ENCODE measurements at places on chromosomes 7 and 10. TPM values are rescaled to one million over a fixed set of nuclear protein-coding genes. Genes with fewer than 3 reads are reported as not detected.

LIPJ gene
- not detected for total RNA-seq

DNA sequence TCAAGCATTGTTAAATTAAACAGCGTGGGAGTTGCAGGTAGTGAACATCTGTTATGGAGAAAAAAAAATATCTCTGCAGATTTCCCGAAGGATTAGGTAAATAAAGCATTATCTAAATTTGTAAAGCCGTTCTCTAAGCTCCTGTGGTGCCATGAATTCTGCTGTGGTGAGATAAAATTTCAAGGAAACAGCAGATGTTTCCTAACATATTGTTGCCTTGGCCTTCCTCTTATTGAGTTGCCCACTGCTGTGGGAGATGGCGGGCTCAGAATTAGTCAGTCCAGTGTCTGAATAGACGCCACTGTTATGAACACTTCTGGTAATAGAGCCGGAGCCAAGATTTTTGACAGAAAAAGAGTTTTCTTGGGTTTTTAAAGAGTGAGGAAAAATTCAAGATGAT is 82.6 kb upstream of the ELMO1 start:
- DNase-seq: no peak

GRCh38 chr10:58385784-58386112 is 538 bp downstream of the TFAM start:
- peak; percentile 29 for DNase-seq

DNA sequence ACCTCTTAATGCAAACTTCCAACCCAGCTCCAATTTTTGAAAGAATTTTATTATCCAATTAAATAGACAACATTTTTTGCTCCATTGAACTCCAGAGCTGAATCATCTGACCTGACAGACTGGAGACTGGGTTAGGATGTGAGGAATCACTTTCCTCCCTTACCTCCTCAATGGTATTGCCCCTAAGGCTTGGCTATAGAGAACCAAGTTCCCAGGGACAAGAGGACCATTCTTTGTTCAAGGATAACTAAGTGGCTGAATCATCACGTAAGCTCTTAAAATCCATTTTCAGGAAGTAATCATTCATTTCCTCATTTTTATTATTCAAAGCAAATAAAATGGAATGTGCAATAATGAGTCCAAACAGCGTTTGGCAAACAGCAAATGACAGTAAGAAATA is 335.1 kb downstream of the GATA3 start:
- no peak for DNase-seq

DNA sequence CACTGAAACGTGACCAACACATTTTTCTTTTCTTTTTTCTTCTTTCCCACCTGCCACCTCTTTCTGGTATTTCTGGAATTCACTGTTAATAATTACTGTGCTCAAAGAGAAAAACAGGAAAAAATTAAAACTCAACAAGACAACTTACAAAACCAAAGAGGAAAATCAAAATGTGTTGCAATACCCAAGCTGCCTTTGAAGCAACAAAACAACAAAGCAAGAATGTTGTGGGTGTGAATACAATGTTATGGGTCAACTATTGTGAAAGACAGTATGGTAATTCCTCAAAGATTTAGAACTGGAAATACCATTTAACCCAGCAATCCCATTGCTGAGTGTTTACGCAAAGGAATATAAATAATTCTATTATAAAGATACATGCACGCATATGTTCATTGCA is 415.1 kb downstream of the GFRA1 start:
- no peak for DNase-seq

GRCh38 chr10:75858339-75858738 is 426.9 kb downstream of the LRMDA start:
- no peak for DNase-seq

AQP1 gene
- total RNA-seq: 323 TPM

DNA sequence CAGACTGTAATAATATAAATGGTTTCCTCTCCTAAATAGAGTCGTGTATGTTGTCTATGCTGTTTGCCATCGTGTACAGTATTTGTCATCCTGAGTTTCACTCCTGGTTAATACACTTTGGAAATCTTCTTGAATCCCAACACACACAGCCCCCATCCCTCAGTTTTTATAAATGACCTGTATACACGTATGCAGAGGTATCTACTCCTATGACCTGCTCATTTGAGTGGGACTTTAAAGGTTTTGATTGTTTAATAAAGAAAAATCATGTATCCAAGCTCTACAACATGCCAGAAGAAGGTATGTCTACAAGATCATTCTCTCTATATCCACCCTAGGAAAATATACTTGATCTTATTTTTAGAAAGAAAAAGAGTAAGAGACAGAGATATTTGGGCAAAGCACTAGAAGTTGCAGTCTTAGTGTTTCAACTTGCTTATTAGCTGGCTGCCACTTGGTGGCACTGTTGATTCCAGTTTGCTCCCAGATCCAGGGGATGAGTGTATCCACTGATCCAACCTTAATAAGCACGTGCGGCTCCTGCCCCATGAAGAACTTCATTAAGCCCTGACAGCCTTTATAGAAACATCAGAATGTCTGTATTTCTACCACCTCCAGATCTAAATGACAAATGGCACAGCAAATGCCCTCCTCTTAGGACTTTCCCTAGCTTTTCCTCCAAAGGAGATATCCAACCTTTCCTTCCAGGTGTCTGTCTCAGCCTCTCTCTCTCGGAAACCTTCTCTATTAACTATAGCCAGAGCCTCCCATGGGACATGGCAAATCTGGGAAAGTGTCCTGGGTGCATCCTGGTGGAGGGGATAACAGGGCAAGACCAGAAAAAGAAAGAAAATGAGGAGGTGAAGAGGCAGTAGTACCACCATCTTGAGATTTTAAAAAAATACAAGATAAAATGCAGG is 181.6 kb upstream of the NEBL start:
- peak; percentile 63 for DNase-seq

DNA sequence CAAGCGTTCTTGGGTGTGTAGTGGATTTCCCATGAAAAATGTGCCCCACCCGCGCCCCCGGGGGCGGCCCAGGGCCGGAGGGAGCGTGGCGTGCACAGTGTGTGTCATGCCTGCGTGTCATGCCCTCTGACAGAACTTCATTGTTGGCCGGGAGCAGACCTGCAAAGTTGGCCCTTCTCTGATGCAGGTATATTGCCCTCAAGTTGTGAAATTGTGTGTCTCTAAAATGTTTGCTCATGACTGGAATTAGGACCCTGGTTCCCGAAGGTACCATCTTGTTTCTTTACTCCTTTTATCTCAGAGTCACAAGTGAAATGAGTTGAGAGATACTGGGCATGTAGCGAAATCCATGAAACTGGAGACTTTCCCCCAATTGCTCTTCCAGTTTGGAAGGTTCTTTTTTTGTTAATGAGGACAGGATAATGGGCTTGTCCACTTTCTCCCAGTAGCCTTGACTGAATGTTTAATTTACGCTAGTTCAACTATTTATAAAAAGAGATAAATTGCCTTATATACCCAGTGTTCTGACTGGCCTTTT is 26.2 kb downstream of the ADK start:
- peak; percentile 41 for DNase-seq

GRCh38 chr7:83365746-83366145 is 203.1 kb upstream of the PCLO start:
- DNase-seq: no peak

DNA sequence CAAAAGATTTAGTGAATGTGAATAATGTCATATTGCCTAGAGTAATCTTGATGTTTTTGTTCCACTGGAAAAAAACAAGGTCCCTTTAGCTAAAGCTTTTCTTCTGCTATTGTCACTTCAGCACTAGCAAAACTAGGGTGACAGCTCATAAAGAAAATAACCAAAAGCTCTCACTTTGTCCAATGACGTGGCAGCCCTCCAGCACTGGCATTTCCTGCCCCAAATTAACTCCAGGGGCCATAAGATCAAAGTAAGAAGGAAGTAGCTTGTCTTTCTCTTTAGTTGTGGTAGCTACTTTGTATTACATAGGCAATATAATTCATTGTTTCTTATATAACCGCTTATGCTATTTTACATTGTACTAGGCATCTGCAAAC is 47.3 kb downstream of the LRRN3 start:
- DNase-seq: peak; percentile 50

EPHA1 gene
- total RNA-seq: not detected

- peak; percentile 87 for DNase-seq
These were observed 98.8 kb upstream of the ZNF722 start for GRCh38 chr7:63899691-63900393.
